Fibroblast of the aortic adventitia (primary cell): ENCODE measurements at places on chromosomes 12 and 14.

DNA sequence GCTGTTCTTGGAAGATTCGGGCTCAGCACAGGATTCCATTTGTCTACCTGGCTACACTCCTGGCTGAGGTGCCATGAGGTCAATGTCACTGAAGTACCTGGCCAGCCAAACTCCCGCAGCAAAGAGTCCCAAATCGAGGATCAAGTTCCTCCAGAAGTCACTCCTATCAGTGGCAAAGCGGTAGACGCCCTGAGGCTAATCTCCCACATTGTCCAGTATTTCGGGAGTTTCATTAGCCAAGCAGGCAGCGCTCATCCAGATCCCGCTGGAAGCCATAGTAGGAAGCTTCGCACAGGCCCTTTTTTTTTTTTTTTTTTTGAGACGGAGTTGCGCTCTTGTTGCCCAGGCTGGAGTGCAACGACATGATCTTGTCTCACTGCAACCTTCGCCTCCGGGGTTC is 8.9 kb upstream of the AACS start:
- DNase-seq: no peak

DNA sequence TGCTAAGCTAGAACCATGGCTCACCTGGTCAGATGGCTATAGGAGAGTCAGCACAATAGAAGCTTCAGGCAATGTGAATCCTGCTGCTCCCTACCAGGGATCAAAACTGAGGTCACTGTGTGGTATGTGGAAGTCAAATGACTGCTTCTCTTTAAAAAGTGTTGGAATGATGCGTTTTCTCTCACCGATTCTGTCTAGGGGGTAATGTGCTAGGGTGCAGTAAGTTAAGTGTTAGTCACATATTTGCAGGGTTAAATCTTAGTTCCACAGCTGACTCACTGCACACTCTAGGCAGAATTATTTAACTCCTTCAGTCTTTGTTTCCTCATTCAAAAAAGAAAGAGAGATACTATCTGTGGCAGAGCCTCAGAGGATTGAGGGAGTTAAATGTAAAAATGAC is 696.6 kb downstream of the DIO2 start:
- DNase-seq: peak; percentile 8

DNA sequence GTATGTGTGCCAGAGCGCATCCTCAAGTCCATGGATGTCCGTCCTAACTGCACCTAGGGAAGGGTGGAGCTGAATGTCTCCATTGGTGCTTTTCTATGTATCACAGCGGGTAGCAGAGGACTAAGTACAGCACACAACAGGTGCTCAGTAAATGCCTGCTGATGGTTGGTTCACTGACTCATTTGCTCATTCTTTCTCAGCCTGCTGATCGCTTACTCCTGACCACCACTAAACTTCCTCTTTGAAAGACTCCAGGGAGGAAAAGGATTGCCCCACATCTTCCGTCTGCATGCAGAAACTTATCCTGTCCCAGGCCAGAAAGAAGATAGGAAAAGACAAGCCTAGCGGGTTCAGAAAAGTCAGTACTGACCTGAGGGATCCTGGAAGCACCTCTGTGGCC is 66.3 kb downstream of the B4GALNT3 start:
- no peak for DNase-seq

DNA sequence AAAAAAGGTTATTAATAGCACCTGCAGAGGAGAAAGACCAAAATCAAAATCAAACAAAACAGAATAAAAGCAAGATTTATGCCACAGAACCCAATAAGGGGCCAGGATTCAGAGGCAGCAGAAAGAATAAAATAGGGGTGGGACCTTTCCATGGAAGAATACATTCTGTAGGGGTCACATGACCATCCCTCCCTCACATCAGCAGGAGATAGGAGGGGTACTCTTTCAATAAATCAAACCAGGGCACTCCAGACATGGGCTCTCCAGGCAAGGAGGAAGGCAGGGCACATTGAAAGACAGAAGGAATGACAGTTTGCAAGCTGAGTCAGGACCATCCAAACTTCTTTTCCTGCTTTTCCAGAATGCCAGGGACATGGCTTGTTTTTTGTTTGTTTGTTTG is 39.8 kb downstream of the OTX2 start:
- no peak for DNase-seq
